ENCODE measurements at places on chromosomes 4 and X.

GRCh38 chr4:168832763-168833575 is 177.1 kb downstream of the CBR4 start:
- peak; percentile 10 for DNase-seq

DNA sequence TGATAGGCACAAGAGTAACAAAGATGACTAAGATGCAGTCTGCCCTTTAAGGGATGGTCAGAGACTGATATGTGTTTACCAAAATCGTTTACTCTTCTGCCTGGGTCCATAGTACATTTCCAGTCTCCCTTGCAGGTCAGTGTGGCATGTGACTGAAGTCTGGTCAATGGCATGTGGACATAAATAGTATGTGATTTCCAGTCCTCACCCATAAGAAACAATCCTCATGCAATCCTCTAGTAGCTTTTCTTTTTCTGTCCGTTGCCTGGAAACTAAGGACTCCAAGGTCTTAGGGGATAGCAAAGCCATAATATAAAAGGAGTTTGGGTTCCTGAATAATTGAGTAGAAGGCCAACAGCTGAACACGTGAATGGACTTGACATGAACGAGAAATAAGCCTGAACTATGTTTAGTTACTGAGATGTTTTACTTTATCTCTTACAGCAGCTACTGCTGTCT is 1.1 kb downstream of the SLC9B2 start:
- DNase-seq: peak; percentile 47

DNA sequence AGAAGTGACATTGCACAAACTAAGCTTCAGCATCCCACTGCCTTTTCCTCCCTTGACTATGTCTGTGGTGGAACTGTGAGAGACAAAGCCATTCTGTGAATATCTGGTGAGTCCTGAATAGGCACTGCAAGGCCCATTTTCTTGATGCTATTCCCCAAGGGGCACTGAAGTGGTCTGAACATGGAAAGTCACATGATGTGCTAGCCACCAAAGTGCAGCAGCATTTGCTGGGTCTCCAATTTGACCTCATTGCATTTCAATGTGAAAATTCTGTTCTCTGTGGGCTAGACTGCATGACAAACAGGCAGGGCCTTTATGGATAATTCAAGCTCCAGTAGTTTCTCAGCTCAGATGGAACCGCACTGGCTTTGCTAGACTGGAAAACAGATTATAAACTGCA is 627.4 kb upstream of the BOD1L1 start:
- no peak for DNase-seq

GRCh38 chr4:142262956-142263355 is 583.1 kb downstream of the INPP4B start:
- DNase-seq: no peak

DNA sequence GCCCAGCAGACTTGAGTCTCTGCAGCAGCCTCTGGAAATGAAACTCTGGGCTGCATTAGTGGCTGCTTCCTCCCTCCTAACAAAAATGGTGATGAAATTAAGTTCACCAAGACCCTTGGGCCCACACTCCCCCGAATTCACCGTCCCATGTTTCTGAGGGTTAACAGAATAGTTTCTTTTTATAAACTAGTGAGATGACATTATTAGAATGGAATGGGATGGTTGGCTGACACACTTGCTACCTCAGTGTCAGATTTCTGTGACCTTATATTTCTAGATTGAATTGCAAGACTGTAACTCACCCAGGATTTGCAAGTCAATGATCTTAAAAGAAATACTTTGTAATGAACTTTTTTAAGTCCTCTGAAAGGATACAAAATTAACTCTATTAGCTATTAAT is 127.1 kb downstream of the SHROOM3 start:
- DNase-seq: no peak

DNA sequence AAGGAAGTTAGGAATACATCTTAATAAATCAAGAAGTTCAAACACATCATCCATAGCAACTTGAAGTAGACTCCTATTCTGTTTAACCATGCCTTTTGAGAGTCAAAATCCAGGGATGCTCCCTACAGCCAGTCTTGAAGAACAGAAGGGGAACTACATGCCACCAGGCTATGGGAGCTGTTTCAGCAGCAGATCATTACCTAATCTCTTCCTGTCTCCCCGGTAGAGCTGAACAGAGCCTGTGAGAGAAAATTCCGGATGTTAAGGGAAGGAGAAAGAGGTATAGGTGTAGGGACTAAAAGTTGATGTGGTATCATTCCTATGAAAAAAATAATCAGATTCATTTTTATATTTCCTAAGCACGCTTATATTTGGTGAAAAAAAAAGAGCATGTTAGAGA is 352.2 kb downstream of the SPRY1 start:
- no peak for DNase-seq

- no peak for DNase-seq
Observed at GRCh38 chr4:187016101-187016500, 292.4 kb upstream of the FAT1 start.

Data from cerebellar nuclear complex (tissue), 1 donor.